ENCODE measurements at places on chromosomes 5 and 9.
A peak's percentile ranks its signal among the peaks of the same experiment; 100 is the strongest.

DNA sequence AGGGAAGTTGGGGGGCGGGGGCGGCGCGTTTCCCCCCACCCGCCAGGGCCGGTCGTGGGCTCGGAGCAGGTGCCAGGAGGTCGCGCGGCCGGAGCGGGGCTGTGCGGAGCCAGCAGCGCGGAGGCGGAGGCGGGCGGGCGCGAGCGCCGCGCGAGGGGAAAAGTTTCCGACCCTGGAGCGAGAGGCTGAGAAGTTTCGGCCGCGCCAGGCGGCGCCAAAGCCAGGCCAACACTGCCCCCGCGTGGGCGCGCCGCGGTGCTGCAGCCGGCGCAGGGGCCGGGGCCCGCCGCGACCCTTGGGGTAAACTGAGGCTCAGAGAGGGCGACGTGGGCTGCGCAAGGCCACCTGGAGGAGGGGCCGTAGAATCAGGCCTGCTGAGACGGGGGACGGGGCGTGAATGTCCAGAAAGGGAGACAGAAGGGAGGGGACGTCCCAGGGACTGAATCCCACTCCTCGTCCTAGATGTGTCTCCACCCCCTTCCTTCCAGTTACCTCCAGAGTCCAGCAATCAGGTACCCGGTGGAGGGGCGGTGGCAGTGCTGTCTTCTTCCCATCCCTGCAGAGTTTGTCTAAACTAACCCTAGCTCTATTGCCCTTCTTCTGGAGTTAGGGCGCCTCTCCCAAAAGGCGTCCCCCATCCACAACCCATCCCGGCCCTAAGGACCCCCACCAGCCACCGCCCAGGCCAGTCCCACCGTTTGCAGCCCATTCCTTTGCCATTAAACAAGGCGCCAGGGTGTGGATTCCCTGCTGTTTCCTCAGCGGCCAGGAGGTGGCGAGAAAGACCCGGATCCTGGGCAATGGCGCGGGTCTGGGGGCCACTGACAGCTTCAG is 10.2 kb downstream of the C9orf50 start:
- DNase-seq: peak; percentile 95

GRCh38 chr9:27474305-27474704 is 49.8 kb upstream of the IFNK start:
- no peak for DNase-seq

DNA sequence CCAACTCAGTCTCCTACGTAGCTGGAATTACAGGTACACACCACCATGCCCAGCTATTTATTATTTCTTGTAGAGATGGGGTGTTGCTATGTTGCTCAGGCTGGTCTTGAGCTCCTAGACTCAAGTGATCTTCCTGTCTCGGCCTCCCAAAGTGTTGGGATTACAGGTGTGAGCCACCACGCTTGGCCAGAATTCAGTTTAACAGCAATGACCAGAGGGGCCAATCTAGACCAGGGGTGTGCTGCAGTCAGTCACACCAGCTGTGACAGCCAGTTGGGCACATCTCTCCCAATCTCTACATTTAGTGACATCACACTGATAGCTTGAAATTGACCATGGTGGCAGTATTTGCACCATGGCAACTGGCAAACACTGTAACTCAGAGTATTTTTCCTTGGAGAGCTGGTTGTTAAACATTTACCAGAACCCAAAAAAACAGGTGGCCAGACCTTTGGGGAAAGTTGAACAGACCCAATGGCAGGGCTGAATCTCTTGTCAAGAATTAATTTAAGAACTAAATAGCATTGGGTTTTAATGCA is 67.7 kb upstream of the UBTD2 start:
- no peak for DNase-seq

- DNase-seq: no peak
These were observed 822 bp upstream of the TNIP1 start for GRCh38 chr5:151081431-151082281.

GRCh38 chr5:146699664-146700418 is 178.7 kb downstream of the PPP2R2B start:
- DNase-seq: peak; percentile 18

DNA sequence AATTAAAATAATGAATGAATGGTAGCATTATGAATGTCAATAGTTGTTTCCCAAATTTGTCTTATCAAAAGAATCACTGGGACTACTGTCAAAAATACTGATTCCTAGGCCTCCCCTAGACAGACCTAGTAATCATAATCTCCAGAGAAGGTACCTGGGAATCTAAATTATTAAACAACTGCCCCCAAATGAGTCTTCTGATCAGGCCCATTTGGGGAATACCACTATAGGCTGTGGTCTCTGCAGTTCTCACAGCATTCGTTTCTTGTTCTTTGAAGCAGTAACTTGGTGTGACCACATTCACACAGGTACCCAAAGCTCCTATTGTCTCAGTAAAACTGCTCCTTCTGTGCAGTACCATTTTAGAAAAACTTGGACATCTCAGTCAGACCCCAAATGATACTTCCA is 230.9 kb downstream of the PIK3R1 start:
- DNase-seq: no peak

DNA sequence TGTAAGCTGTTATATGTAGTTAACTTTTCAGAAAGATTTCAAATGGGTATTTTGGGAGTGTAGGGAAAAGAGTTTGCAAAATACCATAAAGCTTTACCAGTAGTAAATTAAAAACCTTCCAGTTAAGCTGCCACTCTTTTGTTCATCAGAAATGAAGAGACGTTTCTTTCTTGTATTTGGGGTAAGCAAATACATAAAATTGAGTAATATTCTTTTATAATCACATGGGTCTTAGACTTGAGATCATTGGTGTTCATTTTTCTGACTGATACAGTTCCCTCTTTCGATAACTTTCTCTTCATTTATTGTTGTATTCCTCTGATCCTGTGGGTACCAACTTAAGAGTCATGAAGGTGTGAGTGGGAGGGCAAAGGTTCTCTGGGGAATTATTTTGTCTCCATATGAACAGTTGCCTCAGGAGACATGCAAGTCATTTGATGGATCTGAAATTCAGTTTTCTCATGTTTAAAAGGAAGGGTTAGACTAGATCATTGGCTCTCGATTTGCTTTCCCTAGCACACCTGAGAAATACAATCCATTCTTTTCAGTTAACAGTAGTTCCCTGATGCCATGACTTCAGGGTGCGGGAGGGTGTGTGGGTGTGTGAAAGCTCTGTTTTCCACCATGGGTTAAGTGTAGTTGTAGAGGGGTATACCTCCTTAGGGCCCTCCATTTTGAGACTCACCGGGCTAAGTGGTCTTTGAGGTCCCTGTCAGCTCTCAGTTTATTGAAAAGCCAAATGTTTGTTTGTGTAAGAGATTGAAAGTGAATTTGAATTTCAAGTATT is 47.7 kb downstream of the CNTRL start:
- no peak for DNase-seq

DNA sequence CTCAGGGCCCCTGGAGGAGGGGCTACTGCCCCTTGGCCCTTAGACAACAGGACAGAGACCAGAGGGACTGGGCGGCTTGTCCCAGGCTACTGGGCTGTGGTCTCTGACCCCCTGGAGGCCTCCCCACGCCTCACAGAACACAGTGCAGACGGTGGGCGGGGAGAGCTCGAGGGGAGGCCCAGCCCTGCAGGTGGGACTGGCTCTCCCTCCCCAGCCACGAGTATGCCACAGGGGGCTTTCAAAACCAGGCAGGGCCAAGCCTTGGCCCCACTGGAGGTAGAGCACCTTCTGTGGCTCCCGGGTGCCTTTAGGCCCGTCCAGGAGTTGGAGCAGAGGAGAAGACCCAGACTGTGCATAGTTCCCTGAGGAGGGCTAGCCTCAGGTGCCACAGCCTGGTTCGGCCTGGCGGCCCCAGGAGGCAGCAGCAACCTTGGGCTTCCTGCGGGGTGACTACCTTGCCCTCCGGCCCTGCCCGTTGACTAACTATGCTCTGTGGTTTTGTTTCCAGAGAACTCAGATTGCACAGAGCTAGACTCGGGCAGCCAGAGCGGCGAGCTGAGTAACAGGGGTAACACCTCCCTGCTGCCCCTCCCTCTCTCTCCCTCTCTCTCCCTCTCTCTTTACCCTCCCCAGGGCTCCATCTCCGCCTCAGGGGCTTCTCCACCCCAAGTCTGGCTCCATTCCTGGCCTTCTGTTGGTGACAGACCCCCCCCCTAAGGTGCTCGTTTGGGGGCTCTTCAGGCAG is 15.5 kb downstream of the CARD19 start:
- peak; percentile 51 for DNase-seq

DNA sequence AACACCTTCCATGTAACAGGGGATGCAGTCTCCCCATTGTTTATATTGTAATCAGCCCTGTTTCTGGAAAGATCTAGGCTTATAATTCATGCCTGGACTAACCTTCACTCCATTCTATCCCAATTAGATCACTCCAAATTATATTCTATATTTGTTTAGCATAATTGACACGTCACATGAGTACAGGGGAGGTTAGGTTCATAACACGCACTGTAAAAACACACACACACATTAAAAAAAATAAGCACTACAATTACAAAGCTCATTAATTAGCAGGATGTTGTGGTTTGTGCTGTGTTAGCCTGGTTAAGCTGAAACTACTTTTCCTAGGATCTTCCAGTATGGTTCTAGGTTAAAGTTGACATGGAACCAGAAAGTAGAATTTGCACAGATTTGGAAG is 126.0 kb downstream of the MLLT3 start:
- no peak for DNase-seq

GRCh38 chr9:134266418-134266817 is 59.8 kb upstream of the RXRA start:
- no peak for DNase-seq

GRCh38 chr9:114894609-114895433 is 35.6 kb downstream of the TNFSF8 start:
- no peak for DNase-seq

DNA sequence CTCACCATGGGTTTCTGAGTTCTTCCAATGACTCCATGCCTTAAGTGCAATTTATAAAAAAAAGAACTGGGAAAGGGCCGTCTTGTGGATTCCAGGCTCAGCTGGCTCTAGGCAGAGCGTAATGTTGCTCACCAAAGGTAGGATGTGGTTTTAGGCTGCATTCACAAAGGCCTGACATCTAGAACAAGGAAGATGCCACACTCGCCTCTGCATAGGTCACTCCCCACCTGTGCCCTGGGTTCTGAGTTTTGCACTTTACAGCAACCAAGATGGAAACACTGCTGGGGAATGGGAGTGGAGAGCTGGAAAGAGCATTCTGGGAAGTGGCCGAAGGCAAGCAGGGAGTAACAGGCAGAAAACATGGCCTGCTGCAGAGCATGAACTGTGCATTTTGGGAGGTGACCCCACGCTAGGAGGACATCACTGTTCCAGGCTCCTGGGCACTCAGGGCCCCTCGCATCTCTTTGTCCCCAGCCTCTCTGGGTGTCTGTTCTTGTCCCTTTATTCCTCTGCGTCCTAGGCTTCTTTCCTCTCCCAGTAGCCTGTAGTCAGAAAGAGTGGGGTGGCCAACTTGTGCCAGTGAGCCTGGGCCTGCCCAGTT is 12.3 kb downstream of the FCN2 start:
- DNase-seq: no peak

DNA sequence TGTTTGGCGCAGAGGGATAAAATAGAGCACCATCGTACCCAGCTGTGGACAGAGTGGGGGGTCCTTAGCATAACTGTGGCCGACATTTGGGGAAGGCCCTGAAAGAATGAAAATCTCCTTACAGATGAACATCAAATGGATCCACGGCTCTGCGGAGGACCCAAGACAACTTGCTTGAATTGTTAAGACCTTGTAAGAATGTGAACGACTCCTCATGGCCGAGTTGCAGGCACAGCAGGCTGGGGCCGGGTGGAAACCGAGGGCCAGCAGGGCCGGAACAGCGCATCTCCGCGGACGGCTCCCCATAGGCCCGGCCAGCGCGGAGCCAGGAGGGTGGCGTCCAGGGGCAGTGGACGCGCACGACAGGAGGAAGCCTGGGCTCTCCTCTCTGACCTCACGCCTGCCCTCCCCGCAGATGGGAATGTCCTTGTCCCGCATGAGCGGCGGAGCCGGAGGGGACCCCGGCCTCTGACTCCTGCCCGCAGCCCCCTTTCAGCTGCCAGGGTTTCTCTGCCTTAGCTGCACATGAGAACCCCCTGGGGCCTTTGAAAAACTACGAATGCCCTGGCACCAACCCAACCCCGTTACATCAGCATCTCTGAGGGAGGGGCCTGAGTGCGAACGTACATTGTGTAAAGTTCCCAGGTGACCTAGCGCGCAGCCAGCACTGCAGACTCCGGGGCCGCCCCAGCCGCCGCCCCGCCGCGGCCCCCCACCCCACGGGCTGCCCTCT is 36.2 kb upstream of the PTCH1 start:
- peak; percentile 87 for DNase-seq

DNA sequence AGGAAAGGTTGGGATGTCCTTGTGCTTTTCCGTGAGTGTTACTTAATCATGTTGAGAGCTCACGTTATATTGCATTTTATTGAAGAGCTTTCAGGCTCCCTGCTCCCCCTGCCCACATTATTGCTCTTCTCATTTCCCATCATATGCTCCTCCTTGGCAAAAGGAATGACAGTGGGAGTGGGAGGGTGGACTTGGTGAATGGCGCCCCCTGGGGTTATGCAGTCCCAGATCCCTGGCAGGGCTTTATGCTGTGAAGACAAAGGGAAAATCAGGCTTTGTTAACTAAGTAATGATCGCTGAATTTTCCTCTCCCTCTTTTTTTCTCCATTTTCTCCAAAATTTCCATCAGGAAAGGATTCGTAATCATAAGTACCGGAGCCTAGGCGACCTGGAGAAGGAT is 166.6 kb downstream of the SMARCA2 start:
- peak; percentile 70 for DNase-seq

DNA sequence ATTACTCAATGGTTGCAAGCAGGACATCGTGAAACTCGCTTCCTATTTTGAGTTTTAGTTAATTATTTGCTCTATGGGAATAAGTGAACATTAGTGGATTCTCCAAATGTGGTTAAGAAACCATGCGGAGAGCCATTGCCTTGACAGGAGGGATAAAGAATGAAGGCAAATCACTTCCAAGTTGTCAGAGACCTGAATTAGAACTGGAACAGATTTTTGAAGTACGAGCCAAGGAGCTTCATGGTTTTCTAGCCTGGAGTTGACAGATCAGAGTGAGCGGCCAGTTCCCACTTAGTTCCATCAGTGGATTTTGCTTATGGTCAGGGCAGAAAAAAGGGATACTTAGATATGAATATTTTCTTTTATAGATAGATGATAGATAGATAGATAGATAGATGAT is 171.4 kb upstream of the CDH10 start:
- no peak for DNase-seq

DNA sequence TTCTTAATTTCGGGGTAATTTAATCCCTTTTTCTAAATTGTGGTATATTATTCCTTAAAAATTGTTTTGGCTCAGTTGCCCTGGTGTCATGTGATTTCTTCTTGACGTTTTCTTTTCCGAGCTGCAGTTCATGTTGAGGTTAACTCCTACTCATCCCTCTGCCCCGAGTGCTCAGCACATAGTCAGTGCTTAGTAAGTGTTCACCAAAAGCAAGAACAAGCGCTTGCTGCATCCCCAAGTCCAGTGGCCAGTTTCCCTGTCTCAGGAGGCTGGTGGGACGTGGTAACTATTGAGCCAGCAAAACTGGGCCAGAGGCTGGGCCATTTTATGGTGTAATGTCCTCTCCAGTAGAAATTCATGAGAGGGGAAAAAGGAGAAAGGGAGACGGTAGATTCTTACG is 23.3 kb downstream of the TRIO start:
- DNase-seq: no peak

- no peak for DNase-seq
These were observed 31.6 kb downstream of the TNFSF8 start for GRCh38 chr9:114898741-114899140.

- no peak for DNase-seq
These were observed 128.2 kb upstream of the LARP1 start for GRCh38 chr5:154626876-154627557.
